ENCODE measurements at places on chromosomes 16 and 17.

DNA sequence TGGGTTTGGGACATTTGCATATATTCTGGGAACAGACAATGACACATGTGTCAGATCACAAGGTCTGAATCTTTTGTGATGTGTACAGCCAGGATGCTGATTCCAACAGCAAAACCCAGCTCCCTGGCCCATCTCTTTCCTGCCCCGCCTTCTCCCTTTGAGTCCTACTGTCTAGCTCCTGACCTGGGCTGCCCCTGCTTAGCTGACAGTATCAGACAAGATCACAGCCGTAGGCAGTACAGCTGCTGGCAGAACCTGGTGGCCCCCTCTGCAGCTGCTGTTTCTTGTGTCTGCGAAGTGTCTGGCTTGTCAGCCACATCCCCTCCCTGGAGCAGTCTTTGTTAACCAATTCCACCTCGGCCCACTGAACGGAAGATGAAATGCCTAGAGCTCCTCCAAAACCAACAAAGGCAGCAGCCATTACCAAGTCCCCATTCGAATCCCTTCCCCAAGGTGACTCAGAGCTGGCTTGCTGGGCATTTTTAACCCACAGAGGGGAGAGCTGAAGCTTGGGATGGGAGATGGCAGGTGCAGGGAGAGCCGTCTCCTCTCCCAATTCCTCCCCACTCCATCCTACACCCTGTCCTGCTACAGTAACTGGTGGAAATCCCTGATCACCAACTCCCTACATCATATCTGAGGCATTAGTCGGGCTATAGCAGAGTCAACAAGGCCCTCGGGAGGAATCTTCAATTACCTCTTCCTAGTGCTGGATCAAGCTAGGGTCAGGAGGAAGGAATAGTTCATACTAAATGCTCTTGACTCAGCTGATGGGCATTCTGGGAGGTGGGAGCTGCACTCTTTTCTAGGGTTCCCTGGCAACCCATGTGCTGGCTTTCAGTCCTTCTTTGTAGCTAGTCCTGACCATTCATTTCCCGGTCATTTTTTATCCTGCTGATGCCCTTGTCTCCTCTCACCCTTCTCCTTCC is 5.8 kb downstream of the PIPOX start:
- DNase-seq = no peak

- DNase-seq = no peak
Measured at GRCh38 chr17:49437696-49438435, 23.2 kb upstream of the PHB1 start.

GRCh38 chr17:36591434-36592315 is at the start of gene DHRS11:
TSS of gene DHRS11 (plus strand) at chr17:36591879. CDS start at chr17:36592010, 131 bp downstream.
- DNase-seq = peak; percentile 69

- DNase-seq = no peak
Measured at GRCh38 chr16:424623-425081, 797 bp upstream of the RAB11FIP3 start.

GRCh38 chr17:80790981-80791742 is 200.5 kb upstream of the CHMP6 start:
- no peak for DNase-seq

DNA sequence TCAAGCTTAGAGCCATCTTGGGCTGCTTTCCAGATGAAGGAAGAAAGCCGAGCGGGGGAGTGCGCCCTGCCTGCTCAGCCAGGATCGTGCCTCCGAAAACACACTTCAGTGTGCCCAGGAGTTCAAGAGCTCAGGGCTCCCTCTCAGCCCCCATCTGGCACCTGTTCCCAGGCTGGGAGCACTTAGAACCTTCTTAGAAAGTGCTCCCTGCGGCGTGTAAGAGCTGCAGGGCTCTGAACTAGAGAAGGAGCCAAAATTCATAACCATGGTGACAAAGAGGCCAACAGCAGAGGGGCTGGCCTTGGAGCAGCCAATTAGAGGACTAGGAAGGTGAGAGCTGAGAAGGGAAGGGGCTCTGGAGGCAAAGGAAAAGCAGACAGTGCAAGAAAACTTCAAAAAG is 59.0 kb upstream of the TNRC6C start:
- no peak for DNase-seq

GRCh38 chr17:371583-371982 is 19.0 kb upstream of the RPH3AL start:
- DNase-seq = no peak

DNA sequence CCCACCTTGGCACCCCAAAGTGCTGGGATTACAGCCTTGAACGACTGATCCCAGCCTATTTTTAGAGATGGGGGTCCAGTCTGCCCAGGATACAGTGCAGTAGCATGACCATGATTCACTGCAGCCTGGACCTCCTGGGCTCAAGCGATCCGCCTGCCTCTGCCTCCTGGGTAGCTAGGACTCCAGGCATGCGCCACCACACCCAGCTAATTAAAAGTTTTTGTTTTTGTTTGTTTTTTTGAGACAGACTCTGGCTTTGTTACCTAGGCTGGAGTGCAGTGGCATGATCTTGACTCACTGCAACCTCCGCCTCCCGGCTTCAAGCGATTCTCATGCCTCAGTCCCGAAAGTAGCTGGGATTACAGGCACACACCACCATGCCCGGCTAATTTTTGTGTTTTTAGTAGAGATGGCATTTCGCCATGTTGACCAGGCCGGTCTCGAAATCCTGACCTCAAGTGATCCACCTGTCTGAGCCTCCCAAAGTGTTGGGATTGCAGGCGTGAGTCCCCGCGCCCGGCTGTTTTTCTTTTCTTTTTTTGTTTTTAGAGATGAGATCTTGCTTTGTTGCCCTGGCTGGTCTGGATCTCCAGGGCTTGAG is 2.3 kb upstream of the PAFAH1B1 start:
- DNase-seq = no peak

- DNase-seq = no peak
Measured at GRCh38 chr16:65816556-65816955, 549.9 kb upstream of the CDH5 start.

DNA sequence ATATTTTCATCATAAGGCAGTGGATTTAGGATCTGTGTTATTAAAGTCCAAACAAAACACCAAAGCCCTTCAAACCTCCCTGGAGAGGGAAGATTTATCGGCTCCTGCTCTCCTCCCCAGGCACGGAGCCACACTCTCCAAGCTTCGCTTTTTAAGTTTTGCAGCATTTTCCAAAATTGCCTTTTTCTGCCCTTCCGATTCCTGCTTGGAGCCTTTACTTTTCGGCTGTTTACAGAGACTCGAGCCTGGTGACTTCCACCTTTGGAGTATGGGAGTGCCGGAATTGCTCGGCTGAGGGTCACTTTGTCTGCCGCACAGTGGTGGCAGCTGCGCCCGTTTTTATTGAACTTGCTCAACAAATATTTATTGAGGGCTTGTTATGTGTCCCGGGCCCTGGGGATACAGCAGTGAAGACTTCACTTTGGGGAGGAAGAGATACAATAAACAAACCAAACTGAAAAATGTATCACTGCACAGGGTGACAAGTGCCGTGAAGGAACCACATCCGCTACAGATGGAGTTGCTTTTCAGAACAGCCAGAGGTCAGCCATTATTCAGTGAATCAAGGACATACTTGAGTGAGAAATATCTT is 185.5 kb downstream of the NTN1 start:
- no peak for DNase-seq

DNA sequence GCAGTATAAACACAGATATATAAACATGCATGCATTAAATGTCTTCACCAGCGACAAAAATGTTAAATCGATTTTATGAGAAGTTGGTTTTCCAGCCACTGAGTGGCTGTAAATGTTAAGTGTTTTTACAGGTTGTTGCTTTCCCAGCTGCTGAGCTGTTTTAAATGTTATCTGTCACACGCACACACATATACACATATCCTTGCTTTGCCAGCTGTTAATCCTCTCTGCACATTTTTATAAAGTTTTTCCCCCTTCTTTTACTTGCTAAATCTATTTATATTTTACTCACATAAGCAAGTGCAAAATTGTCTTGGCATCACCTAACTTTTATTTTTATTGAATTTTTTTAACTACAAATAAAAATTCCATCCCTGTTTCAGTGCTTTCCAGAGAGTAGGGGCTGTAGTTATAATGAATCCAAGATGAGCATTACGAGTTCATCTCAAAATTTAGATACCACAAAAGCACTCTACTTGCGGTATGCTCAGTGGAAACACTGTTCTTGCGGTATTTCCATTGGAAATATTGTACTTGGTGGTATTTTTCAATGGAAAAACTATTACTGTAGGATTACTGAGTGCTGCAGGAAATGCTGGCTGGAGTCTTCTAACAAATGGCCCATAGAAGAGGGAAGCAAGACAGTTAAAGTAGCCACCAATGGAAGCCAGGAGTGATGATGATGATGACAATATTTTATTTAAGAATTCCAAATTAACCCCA is 124.9 kb upstream of the KCNJ16 start:
- DNase-seq = no peak

- DNase-seq = no peak
Measured at GRCh38 chr16:81703177-81704155, 75.6 kb upstream of the PLCG2 start.

GRCh38 chr17:38982858-38983746 is 15.9 kb upstream of the FBXO47 start:
- peak; percentile 22 for DNase-seq

- no peak for DNase-seq
Measured at GRCh38 chr17:78883533-78884131, 19.4 kb downstream of the CEP295NL start.

- no peak for DNase-seq
Measured at GRCh38 chr16:65295527-65295926, 173.7 kb upstream of the CDH11 start.

All from effector memory CD4-positive, alpha-beta T cell (primary cell).